ENCODE measurements at places on chromosomes 7 and 10. TPM values are rescaled to one million over a fixed set of nuclear protein-coding genes. Genes with fewer than 3 reads are reported as not detected.
A peak's percentile ranks its signal among the peaks of the same experiment; 100 is the strongest.

DNA sequence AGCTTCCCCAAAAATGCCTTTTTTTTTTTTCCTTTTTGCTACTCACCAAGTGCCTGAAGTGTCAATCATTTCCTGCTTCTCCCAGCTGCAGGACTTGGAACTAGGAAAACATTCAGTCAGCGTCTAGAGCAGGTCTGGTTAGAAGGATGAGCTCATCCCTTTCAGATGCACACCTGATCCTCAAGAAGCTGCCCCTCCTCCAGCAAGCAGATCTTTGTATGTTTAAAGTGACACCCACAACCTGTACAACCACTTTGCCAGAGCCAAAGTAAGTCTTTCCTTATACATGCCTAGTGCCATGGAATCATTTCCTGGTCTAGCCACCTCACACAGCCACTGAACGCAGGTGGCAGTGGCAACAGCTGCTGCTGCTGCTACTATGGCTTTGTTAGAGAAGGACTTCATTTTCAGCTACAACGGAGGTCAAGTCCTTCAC, 10.4 kb upstream of the USP54 start:
- DNase-seq = peak; percentile 71

- no peak for DNase-seq
Observed at GRCh38 chr10:19250546-19250945, 201.9 kb downstream of the MALRD1 start.

Gene FFAR4
- total RNA-seq = 10.9 TPM

GRCh38 chr7:95905167-95905566, 132.8 kb downstream of the DYNC1I1 start:
- DNase-seq = no peak

Gene PPP3CB
- total RNA-seq = 20.5 TPM

- DNase-seq = no peak
Observed at GRCh38 chr7:75982306-75983064, 11.9 kb downstream of the TMEM120A start.

Gene NMT2
- 28.7 TPM for total RNA-seq

DNA sequence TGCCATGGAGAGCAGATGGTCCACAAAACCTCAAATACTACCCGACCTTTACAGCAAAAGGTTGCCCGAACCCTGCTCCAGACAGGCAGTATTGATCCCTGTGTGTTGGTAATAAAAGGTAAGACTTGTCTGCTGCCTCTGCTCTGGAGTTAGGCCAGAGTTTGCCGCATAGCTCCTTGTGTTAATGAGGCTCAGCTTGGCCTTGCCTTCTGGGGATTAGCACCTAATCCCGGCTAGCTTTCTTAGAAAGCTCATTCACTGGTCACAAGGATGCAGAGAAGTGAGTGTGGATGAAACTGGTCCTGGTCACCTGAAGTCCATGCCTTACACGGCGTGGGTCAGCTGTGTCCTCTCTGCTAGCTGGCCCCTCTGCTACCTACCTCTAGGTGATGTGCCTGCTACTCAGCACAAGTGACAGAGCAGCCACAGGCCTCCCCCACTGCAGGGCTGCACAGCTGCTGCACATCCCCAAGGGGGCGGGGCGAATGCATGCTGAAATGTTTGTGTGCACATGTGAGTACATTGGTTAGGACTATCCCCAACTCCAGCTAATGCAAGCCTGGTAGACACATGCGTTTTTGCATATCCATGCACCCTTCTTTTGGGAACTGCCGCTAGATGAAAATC, 31.7 kb upstream of the SYPL1 start:
- DNase-seq = no peak

- DNase-seq = no peak
Observed at GRCh38 chr7:148395352-148395811, 195.2 kb upstream of the C7orf33 start.
